IPS-NIHi11 (cell line): ENCODE measurements at places on chromosomes 7 and 10.
A peak's percentile ranks its signal among the peaks of the same experiment; 100 is the strongest.

DNA sequence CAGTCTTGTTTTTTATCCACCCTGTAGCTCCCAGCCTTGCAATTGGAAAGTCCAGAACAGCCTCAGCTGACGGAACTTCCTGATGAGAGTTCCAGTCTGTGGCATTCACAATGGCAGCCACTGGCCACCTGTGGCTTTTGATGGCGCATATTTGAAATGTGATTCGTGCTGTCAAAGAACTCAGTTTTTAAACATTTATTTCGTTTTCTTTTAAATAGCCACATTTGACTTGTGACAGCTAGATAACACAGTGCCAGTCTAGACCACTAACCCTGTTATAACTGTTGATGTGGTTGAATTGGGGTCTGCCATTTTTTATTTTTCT, 97.3 kb downstream of the INPP5A start:
- no peak for DNase-seq

GRCh38 chr7:70557338-70557737, 574.6 kb upstream of the GALNT17 start:
- no peak for DNase-seq

DNA sequence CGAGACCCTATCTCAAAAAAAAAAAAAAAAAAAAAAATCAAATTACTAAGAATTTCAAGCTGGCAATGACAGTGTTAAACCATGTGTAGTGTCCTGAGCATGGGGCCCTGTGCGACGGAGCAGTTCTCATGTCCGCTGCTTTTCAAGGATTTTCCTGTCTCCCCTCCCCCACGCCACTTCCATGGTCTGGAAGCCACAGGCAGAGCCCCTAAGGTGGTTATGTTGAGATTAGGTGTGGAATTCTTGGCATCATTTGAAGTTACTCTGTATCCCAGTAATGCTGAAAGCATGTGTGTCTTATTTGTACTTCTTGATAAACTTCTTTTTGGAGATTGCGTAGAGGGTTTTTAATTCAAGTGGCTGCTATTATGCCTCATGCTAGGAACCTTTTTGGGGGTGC, 65.2 kb downstream of the PFKFB3 start:
- no peak for DNase-seq

DNA sequence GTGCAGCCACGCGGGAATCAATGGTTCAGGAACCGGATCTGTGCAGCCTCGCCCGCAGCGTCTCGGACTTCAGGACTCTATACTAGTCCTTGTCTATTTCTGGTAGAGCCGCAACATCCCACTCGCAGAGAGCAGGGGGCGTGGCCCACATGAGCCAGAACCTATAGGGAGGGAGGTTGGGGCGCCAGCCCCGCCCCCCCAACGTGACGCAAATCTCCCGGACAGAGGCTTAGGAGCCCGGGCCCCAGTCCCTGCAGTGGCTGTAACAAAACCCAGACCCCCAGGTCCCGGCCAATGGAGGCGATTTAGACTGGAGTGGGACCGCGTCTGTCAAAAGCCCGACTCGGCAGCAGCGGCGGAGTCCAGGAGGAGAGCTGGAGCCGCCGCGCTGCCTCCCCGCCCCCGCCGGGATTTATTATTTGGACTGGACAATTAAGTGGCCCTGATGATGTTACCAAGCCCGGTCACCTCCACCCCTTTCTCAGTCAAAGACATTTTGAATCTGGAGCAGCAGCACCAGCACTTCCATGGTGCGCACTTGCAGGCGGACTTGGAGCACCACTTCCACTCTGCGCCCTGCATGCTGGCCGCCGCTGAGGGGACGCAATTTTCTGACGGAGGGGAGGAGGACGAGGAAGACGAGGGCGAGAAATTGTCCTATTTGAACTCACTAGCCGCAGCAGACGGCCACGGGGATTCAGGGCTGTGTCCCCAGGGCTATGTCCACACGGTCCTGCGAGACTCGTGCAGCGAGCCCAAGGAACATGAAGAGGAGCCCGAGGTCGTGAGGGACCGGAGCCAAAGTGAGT, at the start of gene NKX2-3:
TSS of gene NKX2-3 (plus strand) at position 256 of the 809 bp plus-strand sequence. CDS start at position 446, 190 bp downstream.
- DNase-seq = peak; percentile 85

- no peak for DNase-seq
These were observed 240.8 kb downstream of the FGFR2 start for GRCh38 chr10:121357401-121357800.

DNA sequence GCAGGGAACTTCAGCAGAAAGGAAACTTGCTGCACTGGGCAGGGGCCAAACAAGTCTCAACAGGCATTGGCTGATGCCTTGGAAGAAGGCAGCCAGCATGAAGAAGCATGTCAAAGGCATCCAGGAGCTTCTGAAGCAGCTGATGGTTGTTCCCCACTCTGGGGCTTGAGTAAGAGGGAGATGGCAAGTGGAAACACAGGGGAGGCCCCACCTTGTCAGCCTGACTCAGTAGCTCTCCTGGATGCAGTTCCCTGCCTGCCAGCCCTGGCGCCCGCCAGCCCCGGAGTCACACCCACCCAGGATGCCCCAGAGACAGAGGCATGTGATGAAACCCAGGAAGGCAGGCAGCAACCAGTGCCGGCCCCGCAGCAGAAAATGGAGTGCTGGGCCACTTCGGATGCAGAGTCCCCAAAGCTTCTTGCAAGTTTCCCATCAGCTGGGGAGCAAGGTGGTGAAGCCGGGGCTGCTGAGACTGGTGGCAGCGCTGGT, 96.5 kb downstream of the TACC2 start:
- no peak for DNase-seq

DNA sequence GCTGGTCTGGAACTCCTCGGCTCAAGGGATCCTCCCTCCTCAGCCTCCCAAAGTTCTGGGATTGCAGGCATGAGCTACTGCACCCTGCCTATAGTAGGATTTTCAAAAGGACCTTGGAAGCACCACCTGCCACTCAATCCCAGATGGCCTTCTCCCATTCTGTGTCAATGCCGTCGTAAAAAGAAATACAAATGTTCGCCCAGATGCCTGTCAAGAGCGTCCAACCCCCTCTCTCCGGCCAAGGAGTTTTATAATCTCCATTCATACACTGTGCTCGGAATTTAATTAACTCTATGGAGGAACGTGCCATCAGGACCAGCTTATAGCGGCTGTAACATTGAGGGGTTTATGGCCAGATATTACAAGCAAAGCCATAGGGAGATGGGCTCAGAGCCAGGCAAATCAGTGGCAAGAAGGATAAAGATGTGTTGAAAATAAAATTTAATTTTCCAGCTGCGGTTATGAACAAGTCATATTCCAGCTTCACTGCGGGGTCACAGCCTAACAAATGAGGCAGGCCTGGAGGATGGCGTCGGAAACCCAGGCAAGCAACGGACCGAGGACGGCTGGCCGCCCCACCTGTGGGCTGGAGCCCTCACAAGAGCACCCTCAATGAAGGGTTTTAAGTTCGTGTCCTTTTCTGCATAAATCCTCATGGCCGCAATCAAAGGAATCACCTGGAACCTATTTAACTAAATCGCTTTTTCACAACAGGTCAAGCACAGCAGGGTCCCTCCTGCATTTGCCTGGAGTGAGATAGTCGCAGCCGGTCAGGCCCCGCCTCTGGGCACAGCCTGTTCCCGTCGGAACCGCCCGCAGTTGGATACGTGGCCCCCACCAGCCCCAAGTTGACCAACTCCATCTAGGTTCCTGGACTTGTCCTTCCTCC, 374.5 kb upstream of the FOXK1 start:
- peak; percentile 67 for DNase-seq

- DNase-seq = no peak
These were observed 596.5 kb downstream of the NXPH1 start for GRCh38 chr7:9029681-9030530.

DNA sequence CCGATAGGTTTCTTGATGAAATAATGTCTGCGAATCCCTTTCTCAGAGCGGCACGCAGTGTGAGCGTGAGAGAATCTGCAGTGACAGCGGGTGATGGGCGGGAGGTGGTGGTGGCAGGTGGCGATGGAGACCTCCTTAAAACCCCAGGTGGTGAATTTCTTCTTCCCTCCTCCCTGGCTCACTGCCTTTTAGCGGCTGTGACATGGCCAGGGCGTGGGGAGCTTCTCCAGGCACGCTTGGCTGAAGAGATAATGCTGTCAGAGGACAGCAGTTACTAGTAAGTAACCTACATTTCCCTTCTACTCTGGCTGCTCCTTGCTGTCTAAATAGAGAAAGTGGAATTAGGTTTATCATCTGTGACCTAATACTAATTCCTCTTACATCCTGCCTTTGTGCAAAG, 141.4 kb upstream of the INSYN2A start:
- DNase-seq = no peak

- DNase-seq = no peak
These were observed 183.4 kb downstream of the ADARB2 start for GRCh38 chr10:1553951-1554350.

GRCh38 chr10:74752371-74753040, 73.9 kb upstream of the KAT6B start:
- DNase-seq = no peak

- DNase-seq = no peak
These were observed 858.3 kb downstream of the GRM8 start for GRCh38 chr7:126394406-126394805.

DNA sequence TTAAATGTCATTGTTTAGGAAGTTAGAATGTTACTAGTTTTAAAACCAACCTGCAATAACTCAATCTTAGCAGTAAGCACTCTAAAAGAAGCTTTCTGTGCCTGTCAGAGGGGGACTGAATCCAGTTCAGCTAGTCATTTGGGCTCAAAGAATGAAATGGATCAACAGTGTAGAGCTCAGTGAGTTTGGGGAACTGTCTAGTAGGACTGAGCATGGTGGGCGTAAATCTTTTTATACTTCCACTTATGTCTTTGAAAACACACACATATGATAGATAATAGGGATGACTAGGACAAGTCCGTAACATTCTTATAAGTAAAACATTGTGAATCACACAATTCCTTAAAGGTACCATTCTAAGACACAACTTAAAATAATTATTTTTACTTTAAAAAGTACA, 11.5 kb downstream of the GSAP start:
- DNase-seq = no peak

DNA sequence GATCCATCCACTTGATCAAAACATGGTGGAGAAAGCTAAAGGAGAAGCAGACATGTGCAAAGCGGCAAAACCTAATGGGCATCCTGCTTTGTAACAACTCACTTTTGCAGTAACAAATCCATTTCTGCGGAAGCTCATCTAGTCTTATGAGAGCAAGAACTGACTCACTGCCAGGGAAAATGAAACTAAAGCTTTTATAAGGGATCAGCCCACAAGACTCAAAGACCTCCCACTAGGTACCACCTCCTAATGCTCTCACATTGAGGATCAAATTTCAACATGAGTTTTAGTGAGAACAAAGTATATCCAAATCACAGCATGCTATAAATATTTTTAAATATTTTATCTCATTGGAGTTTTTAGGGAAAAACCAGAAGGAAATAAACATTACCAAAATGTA, 120.1 kb upstream of the GNAI1 start:
- peak; percentile 6 for DNase-seq

- no peak for DNase-seq
These were observed 179.5 kb downstream of the DNAJB6 start for GRCh38 chr7:157516311-157516710.

- no peak for DNase-seq
These were observed 238.2 kb downstream of the CELF2 start for GRCh38 chr10:11255796-11256444.

DNA sequence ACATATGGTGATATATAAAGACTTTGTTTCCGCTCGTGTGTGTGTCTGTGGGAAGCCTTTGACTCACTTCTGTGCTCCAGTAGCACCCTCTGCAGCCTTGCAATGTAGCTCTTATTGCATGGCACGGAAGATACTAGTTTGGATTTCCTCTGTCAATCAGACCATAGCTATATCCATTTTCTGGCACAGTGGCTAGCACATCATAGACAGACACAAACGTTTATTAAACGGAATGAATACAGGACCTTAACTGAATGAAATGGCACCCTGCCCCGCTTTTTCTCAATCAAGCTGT, 124.0 kb upstream of the PTPN20 start:
- DNase-seq = no peak
